ENCODE measurements at places on chromosomes 13 and 19.

DNA sequence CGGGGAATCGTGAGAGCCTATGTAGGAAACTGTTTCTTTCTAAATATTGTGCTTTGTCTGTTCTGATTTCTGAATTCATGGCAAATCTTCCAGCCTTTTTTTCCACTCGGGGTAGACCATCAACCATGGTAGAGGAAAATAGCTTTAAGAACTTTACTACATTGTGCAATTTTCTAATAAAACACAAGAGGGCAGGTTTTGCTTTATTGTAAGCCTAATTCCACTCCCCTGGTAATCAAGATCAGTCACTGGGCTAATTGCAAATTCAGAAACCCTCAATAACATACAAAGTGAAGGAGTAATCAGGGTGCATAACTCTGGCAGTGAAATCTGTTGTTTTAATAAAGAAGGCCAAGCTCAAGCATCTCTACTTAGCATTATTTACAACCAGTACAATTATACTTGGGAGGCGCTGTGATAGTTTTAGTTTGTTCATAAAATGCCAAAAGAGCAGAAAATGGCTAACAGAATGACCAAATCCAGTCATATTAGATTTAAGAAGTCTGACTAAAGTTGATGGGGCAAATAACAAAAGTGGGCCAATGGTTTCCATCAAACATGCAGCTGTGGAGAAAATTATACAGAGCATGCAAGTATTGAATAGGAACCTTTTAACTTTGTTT lies 43.8 kb downstream of the DCT start:
- no peak overlapping the region for H3K4me3 ChIP-seq
- no peak for DNase-seq
- no peaks in the 10 kb centered on the region for H3K27me3 ChIP-seq
- H3K27ac ChIP-seq = no peak overlapping the region

- no peaks in the 10 kb centered on the region for H3K36me3 ChIP-seq
- peak; percentile 95 for DNase-seq
- peak overlapping the region; percentile 58 for H3K4me3 ChIP-seq
- no peaks in the 10 kb centered on the region for H3K27me3 ChIP-seq
These were observed 15.2 kb upstream of the MYO1F start for GRCh38 chr19:8592231-8593009.

DNA sequence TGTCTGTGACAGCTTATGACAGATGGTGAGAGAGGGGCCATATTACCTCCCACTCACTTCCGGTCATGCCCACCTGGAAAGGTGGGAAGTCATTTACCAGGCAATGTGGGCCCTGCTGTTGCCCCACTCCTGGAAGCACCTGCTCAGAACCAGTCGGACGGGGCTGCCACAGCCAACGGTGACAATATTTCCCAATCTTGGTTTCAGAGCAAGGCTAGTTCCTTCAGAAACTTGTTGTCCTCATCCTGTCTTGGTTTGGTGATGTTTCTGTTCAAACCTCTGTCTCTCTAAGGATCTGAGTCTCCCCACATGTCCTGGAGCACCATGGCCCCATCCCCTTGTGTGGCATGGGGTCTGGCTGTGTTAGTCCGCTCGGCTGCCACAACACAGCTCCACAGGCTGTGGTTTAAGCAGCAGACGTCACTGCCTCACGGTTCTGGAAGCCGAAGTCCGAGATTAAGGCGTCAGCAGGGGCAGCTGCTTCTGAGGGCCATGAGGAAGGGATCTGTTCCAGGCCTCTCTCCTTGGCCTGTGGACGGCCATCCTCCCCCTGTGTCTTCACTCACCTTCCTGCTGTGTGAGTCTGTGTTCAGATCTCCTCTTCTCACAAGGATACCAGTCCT lies 31.5 kb upstream of the SLC15A1 start:
- no peaks in the 10 kb centered on the region for H3K4me1 ChIP-seq
- H3K27ac ChIP-seq = no peak overlapping the region
- no peaks in the 10 kb centered on the region for H3K27me3 ChIP-seq

DNA sequence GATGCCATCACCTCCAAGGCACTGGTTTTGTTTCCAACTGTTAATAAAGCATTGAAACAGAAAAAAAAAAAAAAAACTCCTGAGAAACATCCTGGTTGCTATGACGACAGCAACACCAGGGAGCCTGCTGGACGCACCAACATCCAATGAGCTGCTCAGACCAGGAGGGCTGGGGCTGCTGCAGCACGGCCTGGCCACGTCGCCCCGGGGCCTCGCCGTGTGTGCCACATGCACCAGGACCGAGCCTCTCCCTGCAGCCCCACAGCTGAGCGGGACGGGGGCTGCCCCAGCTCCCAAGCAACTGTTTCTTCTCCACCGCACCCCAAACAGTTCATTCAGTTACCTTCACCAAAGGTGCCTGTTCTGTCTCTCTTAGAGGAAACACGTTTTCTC lies 54.5 kb downstream of the RASA3 start:
- no peak for DNase-seq
- no peaks in the 10 kb centered on the region for H3K27me3 ChIP-seq
- H3K4me1 ChIP-seq = peaks cover 65% of the 10 kb centered on the region
- no peak overlapping the region for H3K27ac ChIP-seq
- peaks cover 83% of the 10 kb centered on the region for H3K36me3 ChIP-seq

DNA sequence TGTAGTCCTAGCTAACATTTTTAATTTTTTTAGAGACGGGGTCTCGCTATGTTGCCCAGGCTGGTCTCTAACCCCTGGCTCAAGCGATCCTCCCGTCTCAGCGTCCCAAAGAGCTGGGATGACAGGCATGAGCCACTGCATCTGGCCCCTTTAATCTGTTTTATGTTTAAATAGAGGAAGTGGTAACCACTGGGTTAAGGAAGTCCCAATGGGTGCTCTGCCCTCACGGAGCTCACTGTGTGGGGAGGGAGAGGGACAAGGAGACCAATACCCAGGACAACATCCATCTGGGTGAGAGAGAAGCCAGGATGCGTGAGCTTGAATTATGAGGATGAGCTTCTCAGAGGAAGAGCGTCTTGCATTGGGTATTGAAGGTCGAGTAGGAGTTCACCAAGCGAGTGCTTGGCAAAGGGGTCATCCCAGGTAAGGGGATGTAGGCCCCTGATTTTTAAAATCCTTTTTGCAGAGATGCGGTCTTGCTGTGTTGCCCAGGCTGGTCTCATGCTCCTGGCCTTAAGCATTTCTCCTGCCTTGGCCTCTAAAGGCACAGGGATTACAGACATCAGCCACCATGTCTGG lies 13.8 kb downstream of the YJU2 start:
- H3K27ac ChIP-seq = no peak overlapping the region
- peaks cover 16% of the 10 kb centered on the region for H3K4me1 ChIP-seq
- no peaks in the 10 kb centered on the region for H3K27me3 ChIP-seq

DNA sequence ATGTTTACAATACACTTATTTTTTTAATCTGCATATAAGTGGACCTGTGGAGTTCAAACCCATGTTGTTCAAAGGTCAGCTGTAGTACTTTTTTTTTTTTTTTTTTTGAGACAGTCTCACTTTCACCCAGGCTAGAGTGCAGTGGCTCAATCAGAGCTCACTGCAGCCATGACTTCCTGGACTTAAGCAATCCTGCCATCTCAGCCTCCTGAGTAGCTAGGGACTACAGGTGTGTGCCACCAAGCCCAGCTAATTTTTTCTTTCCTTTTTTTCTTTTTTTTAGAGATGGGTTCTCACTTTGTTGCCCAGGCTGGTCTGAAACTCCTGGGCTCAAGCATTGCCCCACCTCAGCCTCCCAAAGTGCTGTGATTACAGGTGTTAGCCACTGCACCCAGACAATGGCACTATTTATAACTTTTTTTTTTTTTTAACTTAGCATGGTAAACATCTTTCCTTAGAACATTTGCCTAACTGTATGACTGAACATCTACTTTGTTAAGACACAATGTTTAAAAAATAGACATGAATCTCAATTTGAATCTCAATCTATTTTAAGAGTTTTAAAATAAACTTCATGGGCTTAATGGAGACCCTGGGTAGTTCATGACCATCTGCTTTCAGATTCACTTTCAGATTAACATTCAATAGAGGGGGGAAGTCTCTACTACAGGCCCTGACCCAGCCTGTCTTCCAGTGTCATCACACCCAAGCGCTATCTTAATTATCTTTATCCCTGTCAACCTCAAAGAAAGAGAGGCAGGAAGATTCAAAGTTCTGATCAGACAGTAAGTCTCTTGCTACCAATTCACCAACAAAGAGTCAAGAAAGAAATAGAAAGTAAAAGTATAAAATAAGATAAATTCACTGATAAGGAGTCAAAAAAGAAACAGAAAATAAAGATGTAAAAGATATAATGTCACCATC lies 97.7 kb upstream of the DOCK9 start:
- no peaks in the 10 kb centered on the region for H3K27me3 ChIP-seq
- peak; percentile 58 for DNase-seq
- H3K4me1 ChIP-seq = peaks cover 45% of the 10 kb centered on the region
- peaks cover 7% of the 10 kb centered on the region for H3K36me3 ChIP-seq

DNA sequence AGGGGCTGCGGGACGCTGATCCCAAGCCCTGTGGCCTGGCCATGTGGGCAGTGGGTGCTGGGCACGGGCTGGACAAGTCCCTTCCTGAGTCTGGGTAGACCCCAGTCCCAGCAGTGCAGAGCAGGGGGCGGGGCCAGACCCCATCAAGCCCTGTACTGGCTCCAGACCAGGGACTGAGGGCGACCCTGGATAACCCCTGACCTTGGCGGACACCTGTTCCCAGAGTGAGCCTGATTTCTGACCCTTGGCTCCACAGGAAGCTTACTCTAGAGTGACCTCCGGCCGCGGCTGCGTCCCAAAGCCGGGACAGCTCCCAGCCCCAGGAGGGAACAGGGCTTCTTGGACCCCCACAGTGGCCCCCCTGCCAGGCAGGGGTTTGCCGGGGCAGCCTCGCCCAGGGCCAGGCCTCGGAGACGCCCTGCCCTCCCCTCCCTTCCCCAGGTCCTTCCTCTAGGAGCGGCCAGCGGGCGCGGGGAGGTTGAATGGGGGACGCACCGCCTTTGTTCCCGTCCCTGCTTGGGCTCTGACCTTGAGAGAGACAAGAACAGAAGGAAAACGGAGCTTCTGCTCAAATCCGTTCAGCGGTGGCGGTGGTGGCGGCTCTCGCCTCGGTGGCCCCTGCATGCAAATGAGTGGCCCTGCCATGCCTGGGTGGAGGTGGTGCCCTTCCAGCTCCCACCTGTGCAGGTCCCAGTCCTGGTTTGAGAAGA lies 2.3 kb upstream of the EFNA2 start:
- H3K4me3 ChIP-seq = no peak overlapping the region
- H3K27me3 ChIP-seq = peaks cover 38% of the 10 kb centered on the region
- no peak for DNase-seq
- H3K36me3 ChIP-seq = peaks cover 17% of the 10 kb centered on the region
- no peak overlapping the region for H3K27ac ChIP-seq

DNA sequence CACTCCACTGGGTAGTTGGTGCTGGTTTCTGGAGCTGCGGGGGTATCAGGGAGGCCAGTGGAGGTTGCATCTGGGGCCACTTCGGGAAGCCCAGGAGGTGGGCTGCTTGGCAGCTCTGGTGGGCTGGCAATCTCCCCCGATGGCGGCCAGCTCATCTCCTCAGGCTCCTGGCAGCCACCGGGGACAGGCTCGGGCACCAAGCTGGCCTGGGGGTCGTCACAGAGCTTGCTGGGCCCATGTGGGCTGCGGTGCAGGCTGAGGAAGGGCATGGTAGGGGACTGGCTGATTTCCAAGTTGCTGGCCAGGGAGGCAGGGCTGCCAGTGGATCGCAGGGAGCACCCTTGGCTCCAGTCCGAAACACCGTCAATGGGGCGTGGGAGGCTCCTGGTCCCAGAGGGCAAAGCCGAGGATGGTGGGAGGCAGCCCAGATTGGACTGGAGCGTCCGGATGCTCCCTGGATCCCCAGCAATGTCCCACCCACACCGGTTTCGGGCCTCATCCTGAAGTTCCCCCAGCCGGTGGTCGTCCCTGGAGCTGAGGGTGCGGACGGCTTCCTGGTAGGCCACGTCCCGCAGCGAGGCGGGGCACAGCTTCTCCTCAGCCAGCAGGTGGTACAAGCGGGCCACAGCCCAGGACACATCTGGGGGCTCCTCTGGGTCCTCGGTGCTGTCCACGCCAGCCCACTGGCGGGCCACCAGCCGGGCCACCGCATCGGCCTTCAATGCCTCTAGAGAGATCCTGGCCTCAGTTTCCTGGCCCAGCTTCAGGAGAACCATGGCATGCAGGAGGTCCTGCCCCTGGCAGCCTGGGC lies 13.8 kb downstream of the TICAM1 start:
- no peak overlapping the region for H3K27ac ChIP-seq
- H3K4me3 ChIP-seq = no peak overlapping the region
- H3K36me3 ChIP-seq = peaks cover 26% of the 10 kb centered on the region
- no peak for DNase-seq
- peaks cover 10% of the 10 kb centered on the region for H3K4me1 ChIP-seq
- no peaks in the 10 kb centered on the region for H3K27me3 ChIP-seq

DNA sequence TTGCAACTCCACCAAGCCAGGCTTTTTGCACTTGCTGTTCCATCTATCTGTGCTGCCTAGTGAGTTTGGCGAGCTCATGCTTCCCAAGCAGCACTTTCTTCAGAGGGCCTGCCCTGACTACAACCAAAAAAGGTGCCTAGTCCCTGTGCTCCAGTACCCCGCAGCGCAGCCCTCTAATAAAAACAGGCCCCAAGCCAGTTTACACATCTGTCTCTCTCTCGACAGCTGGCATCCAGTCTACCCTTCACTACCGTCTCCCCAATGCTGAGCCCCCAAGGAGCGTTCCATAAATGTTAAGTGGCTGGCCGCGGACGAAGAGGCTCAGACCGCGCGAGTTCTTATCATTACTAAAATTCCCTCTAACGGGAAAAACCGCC lies 512 bp downstream of the MED4 start:
- H3K36me3 ChIP-seq = peaks cover 8% of the 10 kb centered on the region
- H3K27ac ChIP-seq = peak overlapping the region; percentile 89
- peak overlapping the region; percentile 85 for H3K4me3 ChIP-seq
- peaks cover 23% of the 10 kb centered on the region for H3K4me1 ChIP-seq

DNA sequence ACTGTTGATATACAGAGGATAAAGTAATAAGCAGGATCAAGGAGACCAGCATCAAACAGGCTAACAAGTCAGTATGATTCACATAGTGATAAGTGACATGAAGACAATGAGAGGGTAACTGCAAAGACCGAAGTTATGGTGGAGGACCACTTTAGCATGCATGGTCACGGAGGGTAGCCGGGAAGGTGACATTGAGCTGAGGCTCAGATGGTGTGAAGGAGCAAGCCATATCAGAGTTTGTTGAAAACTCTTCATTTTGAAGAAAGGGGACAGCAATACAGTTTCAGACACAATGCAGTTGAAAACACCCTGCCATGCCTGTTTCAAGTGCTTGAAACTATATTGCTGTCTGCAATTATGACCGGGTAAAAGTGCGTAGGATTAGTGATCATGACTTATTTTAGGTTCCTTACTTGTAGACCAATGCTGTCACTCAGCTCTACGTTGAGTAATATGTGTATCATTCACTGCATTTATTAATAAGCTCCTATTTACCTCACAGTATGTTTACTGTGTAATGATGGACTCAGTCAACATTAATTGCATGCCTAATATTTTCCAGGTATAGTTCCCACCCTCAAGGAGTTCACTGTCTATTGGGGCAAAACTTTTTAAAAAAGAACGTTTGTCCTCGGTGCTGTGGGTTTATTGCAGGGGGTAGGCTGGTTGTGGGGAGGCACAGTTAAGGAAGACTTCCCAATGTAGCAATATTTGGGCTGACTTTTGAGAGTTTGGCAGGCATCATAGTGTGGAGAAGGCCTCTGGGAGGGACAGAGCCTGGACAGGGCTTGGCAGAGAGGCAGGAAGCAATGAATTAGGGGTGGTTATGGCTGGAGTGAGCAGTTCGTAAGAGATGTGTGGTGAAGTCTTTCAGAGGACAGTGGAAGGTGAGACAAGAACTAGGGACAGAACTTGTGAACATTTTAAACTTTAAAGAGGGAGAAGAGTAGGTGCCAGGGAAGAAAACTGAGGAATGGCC lies 3.2 kb downstream of the UBAC2 start:
- H3K4me1 ChIP-seq = peaks cover 66% of the 10 kb centered on the region
- peak overlapping the region; percentile 37 for H3K4me3 ChIP-seq
- peaks cover 21% of the 10 kb centered on the region for H3K36me3 ChIP-seq
- peak overlapping the region; percentile 60 for H3K27ac ChIP-seq
- DNase-seq = no peak
- no peaks in the 10 kb centered on the region for H3K27me3 ChIP-seq

Data from CD4-positive, alpha-beta T cell (primary cell).